Lower leg skin (tissue), 4 donors: ENCODE measurements at places on chromosomes 7 and 10.

DNA sequence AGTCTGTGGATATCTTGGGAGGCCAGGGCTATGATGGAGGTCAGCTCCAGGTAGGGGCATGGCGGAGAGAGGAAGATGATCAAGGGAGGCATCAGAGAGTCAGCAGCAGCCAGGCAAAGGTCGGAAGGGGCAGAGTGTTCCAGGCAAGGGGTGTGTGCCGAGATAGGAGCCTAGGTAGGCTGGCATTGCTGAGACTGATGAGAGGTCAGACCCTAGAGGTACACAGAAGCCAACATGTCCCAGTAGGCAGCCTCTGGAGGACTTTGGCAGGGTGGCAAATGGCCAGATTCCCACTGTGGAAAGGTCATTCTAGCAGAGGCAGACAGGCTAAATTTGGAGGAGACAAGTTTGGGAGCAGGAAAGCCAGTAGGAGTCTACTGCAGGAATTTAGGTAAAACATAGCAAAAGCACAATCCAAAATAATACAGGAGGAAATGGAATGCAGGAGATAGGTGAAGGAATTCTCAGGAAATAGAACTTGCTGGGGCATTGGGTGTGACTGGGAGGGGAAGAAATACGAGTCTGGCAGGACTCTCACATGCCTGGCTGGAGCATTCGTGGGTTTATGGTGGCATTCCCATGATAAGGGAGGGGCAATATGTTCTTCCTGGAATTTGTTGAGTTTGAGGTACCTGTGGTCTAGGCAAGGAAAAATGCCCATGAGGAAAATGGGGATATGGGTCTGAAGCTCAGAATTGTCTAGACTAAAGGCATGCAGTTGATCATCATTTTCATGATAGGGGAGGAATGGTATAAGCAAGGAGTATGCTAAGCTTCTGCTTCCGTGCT lies 25.7 kb downstream of the TMEM176A start:
- DNase-seq, result no peak

GRCh38 chr7:114182837-114183236 lies 231.8 kb upstream of the FOXP2 start:
- DNase-seq, result no peak

- no peak for DNase-seq
Observed at GRCh38 chr10:59588791-59589190, 120.9 kb downstream of the SLC16A9 start.

DNA sequence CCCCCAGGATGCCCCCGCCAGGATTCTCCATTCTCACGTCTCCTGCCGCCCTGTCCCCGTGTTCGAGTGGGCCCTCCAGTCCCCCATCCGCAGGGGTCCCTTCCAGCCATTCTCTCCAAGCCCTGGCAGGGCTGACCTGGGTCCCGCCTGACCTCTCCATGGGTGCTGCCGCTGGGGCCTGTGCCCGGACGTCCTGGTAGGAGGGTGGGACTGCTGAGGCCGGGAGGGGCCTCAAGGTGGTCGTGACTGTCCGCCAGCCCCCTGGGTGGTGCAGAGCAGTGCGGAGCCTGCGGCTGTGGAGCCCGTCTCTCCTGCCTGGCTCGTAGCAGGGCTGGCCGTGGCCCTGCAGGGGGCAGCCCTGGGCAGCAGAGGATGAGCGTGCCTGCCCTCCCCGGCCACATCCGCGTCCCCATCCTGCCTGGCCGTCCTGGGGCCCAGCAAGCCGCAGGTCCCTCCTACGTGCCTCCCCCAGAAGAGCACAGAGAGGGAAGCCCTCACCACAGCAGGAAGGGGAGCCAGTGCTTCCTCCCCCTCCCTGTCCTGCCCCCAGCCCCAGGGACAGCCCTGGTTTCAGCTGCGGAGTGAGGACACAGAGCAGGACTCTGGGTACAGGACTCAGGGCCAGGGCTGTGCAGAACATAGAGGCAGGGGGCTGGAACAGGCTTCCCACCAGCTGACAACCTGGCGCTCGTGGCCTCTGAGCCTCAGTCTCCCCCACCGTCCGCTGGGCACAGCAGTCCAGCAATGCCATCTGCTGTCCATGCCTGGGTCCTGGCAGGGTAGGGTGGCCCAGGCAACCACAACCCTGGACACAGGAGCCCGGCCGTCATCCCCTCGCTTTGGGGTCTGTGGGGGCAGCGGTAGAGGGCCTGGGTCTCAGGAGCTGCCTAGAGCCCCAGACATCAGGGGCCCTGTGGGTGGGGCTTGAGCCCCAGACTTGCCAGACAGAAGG lies 1.5 kb upstream of the GRIFIN start:
- no peak for DNase-seq

DNA sequence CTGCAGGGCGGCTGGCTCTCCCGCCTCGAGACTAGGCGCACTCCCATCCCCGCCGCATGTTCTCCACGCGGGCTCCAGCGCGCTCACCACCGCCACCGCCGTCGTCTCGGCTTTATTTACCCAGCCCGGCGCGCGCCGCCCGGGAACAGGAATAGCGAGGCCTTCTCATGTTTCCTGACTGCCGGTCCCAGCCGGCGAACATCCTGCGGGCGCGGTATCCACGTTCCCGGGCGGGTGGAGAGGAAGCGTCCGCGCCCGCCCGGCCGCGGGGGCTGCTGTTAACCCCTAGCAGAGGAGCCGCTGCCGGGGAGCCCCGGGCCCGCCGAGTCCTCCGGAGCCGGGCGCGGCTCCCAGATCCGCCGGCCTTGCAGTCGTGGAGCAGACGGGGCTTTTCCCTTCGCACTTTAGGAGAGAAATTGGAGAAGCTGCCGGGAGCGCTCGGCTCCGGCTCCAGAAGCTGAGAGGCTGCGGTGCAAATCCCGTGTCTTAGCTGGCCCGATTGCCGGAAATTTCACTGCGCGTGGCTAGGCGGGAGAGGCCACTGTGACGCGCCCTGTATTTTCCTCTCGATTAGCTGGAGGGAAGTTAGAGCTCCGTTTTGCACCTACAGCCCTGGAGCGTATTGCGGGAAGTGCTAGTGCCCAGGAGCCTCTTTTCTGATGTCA lies at the start of gene MKX:
TSS of gene MKX (minus strand) at position 88 of the 665 bp plus-strand sequence. CDS start 2,404 bp downstream, outside the sequence.
- peak; percentile 93 for DNase-seq

DNA sequence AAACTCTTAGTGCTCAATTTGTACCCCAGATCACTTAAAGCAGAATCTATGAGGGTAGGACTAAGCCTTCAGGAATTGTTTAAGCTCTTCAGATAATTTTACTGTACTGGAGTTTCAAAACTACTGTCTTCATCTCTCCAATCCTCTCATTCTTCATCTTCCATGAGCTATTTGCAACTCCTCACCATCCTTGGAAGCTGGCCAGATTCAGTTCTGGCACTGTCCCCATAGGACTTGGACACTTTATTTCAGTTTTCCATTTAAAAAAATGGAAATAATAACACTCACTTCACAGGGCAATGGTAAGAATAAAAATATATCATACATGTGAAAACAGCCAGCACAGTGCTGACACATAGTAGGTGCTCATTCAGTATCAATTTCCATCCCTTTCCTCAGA lies 74.6 kb downstream of the PPP1R17 start:
- no peak for DNase-seq

- DNase-seq, result no peak
Observed at GRCh38 chr7:80775897-80776296, 137.5 kb downstream of the CD36 start.

GRCh38 chr7:146655928-146656797 lies 539.6 kb downstream of the CNTNAP2 start:
- no peak for DNase-seq

DNA sequence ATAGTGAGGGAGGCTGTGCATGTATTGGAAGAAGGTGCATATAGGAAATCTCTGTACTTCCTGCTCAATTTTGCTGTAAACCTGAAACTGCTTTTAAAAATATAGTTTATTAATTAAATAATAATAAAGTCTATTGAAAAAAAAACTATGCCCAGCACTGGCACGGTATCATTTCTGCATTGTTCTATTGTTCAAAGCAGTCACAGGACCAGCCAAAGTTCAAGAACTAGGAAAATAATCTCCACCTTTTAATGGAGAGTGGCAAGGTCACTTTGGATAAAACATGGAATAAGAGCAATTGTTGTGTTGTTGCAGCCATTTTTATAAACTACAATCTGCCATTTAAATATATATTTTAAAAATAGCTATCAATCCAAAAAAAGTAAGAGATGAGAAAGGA lies 24.7 kb downstream of the ASAH2 start:
- DNase-seq, result no peak

DNA sequence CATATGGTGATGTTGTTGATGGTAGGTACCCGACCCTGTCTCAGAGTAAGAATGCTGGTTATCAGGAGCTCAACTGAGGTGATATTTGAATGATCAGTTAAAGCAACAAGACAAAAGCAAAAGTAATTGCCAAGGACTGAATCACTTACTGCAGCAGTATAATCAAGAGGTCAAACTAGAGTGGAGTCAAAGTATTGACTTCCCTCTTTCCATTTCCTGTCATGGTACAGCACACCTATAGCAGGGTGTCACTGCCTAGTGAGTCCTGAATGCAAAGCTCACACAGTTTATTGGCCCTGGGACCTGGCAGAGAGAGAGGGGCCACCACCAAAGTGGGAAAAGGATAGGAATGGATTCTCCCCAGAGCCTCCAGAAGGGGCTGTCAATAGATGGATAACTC lies 886.1 kb upstream of the SORCS1 start:
- DNase-seq, result no peak

DNA sequence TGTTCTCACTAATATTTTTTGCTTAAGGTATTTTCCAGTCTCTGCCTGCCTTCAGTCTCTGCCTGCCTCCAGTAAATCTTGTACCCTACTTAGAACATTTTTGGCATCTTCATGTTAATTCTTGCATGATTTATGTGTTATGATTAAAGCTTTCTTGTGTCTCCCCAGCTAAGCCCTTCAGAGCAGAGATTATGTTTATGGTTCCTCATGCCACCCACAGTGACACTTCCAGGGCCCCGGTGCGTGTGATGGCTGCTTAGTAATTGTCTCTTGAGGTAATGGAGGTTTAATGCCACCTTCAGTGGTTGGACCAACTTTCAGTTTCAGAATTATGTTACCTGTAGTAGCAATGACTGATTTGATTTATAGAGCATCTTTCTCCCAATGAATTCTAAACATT lies 70.6 kb upstream of the MET start:
- DNase-seq, result no peak

DNA sequence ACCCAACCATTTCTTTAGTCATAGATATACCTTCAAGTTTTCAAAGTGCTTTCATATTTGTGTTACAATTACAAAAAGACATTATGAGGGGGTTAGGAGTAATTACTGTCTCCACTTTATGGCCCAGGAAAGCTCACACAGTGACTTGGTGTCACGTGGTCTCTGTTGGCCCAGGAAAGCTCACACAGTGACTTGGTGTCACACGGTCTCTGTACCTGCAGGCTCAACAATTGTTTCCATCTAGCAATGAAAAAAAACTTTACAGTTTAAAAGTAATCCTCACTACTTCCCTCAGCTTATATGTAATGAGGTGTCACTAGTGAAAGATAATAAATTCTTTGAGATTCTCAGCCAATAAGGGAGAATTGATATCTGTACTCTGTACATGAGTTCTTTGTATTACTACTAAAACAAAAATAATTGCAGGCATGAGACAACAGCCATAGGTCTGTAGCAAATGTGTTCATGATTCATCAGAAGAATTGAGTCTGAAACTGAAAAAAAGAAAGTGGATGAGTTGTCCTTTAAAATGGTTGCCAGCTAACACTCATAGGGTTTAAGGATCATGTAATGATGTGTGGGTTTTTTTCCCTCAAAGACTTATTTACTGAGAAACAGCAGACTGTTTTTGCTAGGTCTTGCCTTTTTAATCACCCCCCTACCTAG lies 10.9 kb downstream of the OGDH start:
- no peak for DNase-seq

DNA sequence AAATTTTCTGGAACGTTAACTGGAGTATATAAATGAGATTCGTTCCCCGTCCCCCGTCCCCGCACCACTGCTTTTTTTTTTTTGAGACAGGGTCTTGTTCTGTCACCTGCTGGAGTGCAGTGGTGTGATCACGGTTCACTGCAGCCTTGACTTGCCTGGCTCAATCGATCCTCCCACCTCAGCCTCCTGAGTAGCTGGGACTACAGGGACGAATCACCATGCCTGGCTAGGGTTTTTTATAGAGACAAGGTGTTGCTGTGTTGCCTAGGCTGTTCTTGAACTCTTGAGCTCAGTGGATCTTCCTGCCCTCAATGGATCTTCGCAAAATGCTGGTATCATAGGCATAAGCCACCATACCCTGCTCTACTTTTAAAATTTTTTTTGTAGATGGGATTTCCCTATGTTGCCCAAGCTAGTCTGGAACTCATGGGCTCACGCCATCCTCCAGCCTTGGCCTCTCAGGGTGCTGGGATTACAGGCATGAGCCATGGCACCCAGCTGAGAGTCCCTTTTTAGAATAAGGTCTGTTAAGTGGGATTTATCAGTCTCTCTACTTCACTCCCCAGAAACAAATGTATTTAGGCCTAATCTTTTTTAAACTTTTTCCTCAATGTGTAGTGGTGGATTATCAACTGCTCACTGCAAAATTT lies 122.9 kb downstream of the LYZL1 start:
- DNase-seq, result no peak

- no peak for DNase-seq
Observed at GRCh38 chr7:33040803-33041516, 21.6 kb downstream of the NT5C3A start.

- DNase-seq, result no peak
Observed at GRCh38 chr10:72250666-72251065, 23.1 kb upstream of the DDIT4 start.

GRCh38 chr7:27124096-27124901 lies 6.3 kb downstream of the HOXA4 start:
- DNase-seq, result no peak

DNA sequence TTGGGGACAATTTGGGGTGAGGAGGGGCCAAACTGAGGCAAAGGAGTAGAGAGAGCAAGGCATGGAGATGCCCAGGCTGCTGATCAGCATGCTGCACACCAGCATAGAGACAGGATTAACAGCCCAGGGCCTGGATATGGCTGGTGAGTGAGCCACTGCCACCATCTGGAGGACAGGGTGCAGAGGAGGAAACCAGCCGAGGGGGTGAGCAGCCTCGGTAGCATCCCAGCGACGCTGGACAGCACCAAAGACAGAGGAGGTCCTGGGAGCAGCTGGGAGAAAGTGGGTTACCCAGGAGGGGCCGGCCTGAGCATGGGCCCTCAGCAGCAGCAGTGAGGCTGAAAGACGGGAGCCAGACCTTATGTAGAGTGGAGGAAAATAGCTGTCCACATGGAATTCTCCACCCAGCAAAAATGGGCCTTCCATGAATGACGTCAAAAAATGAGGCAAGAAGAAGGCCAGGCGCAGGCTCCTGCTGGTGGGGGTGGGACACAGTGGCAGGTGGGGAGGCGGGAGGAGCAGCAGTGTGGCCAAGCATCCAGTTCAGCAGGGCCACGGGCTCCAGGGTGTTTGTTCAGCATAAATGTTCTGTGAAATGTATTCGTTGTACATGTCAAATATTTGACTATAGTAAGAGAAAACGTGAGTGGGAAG lies 16.7 kb downstream of the RET start:
- no peak for DNase-seq
